ENCODE measurements at places on chromosomes 1 and 21.

- peak; percentile 64 for DNase-seq
Observed at GRCh38 chr1:224430511-224431113, 4.0 kb downstream of the WDR26 start.

DNA sequence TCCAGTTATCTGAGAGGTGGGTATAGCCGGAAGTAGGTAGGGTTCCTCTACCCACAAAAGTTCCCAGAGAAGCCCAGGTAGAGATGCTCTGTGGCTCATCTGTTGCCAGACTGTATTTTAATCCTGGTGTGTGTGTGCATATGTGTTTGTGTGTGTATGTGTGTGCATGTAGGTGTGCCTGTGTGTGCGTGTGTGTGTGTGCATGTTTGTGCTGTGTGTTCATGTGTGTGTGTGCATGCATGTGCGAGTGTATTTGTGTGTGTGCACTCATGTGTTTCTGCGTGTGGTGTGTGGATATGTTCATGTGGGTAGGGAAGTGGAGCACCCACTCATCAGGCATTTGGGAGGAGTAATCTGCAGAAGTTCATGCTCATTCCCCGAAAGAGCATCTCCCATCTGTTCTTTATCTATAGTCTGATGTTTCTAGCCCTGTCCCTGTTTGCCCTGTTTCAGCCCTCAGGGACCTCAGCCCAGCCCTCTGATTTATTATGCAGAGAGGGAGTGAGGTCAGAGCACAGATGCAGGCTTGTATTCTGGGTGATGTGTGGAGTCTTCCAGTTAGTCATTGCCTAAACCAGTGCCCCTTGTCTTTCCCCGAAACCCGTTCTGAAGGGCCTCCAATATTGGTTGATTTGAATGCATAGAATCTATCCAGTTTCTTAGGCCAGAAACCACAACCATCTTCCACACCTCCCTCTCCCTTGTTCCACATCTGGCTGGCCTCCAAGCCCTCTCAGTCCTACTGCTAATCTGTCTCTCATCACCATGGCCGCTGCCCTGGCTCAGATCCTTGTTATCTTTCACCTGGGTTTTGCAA is 69.1 kb downstream of the DISC1 start:
- DNase-seq = no peak

GRCh38 chr1:30763651-30764248 is 6.2 kb upstream of the LAPTM5 start:
- no peak for DNase-seq

DNA sequence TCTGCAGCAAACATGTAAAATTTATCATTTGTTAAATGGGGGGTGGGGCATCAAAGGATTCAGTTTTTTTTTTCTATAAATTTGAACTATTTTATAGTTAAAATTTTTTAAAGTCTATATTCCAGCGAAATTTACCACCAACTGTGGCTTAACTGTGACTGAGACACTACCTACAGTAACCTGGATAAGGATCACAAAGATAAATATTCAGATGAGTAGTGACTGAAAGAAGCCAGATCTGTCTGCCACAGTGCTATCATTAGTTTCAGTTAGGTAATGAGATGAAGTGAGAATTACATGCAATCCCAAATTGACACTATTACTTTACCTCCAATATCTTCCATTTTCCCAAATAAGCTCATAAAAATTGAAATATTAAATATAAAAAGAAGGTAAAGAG is 5.4 kb downstream of the SPATA6 start:
- DNase-seq = no peak

GRCh38 chr1:119779869-119780356 is 11.2 kb upstream of the HMGCS2 start:
- no peak for DNase-seq

- no peak for DNase-seq
Observed at GRCh38 chr1:40151457-40152079, 9.6 kb upstream of the RLF start.

DNA sequence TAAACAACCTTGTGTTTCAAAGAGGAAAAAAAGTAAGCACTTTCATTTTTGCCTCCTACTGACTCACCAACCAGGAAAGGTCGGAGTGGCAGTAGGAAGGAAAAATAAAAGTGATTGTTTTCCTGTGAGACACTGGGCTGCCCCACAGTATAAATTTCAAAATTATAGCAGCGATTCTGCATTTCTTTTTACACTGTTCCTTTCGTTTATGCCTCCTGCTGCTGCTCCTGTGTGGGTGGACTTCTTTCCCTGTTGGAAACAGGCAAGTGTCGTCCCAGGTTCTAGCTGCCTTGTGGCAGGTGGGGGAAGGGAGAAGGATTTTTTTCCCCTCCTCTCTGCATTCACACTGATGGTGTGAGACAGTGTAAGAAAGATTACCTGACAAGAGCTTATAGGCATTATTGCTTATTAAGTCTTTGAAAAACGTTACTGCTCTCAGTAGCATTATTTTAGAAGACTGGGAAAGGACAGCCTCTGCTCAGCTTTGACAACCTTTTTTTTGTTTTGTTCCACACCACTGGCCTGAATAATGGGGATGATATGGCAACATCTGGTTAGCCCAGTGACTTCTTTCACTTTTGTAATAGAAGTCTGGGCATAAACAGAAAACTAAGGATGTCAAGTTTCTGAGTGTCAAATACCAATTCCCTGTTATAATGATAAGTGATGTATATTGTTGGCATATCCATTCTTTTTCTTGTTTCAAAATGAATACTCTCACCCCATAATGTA is 77.9 kb downstream of the NEK7 start:
- no peak for DNase-seq

Measured in HS-5 (cell line).